NCI-H2081 (cell line): ENCODE measurements at places on chromosomes 6 and 20.
A peak's percentile ranks its signal among the peaks of the same experiment; 100 is the strongest.

- no peak for DNase-seq
These were observed 246.3 kb upstream of the PREP start for GRCh38 chr6:105649192-105649591.

GRCh38 chr20:63574156-63574828, at the start of gene HELZ2:
HELZ2 (minus strand) TSS chr20:63574239; CDS start chr20:63572385, 1,854 bp downstream.
- peak; percentile 34 for DNase-seq

DNA sequence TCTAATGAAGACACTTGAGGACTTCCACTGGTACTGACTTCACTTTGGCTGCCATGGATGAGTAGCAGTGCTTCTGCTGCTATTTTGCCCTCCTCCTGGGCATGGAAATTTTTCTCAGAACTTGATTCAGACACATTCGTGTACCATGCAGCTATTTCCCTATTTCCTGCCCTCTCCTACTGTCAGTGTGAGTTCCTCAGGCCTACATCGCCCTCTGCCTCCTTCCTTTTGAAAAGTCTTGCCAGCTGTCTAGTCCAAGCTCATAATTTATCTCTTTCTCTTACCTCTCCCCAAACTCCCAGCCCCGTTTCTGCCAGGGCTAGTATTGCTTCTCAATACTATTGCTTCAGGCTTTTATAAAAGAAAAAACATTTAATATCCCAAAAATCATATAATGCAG, 470.2 kb downstream of the ADGRB3 start:
- DNase-seq = no peak

DNA sequence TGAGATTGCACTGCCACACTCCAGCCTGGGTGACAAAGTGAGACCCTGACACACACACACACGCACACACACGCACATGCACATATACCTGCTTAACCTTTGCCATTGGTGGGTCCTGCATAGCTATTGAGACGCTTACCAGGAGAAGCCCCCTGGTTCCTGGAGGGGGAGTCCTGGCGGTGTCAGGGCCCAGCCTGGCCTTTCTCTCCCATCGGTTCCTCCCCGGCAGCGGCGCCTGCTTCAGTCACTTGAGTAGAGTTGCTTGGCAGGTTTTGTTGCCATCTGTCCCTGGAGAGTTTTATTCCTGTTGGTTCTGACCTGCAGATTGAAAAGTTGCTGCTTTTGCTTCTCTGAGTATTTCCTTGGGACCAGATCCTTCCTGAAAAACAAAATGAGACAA, 20.6 kb upstream of the FAM209A start:
- DNase-seq = no peak

GRCh38 chr6:86456821-86457220, 480.5 kb upstream of the HTR1E start:
- no peak for DNase-seq

- no peak for DNase-seq
These were observed 293.2 kb downstream of the QKI start for GRCh38 chr6:163707387-163708355.

DNA sequence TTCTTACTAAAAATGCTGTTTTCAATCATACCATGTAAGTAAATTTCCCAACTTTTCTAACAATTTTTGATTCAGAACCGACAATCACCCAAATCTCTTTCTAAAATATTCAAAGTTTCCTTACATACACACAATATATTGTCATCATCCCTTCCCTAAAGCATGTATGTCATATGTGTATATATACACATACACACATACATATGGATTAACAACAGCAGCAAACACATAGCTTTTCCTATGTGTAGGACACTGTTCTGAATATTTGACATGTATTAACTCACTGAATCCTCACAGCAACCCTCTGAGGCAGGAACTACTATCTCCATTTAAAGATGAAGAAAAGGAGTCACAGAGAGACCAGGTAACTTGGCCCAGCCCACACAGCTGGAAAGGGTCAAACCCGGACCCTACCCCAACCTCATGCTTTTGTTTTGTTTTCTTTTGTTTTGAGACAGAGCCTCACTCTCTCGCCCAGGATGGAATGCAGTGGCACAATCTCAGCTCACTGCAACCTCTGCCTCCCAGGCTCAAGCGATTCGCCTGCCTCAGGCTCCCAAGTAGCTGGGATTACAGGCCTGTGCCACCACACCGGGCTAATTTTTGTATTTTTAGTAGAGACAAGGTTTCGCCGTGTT, 7.2 kb downstream of the FYN start:
- DNase-seq = no peak

- no peak for DNase-seq
These were observed 69.3 kb upstream of the BLCAP start for GRCh38 chr20:37596890-37597536.

- DNase-seq = no peak
These were observed 19.8 kb downstream of the FKBP5 start for GRCh38 chr6:35668744-35669450.

- DNase-seq = no peak
These were observed 415.6 kb upstream of the BTBD3 start for GRCh38 chr20:11502061-11502460.

DNA sequence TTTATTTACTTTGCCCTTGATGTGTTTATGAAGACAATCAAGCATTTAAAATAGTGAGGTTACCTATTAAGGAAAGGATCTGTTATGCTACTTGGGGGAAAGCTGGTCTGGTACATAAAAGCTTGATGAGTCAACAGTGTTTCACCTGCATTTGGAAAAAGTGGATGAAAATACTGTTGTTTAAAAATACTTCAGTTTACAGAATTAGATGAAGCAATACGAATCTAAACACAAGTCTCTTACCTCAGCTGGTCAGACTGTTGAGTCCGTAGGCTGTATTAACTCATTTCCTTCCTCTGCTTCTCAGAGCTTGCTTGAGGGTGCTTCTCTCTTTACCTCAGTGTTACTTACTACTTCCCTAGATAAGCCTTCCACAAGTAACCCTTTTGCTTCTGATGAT, 36.1 kb downstream of the NKX2-4 start:
- no peak for DNase-seq

- DNase-seq = no peak
These were observed 41.7 kb downstream of the NEDD9 start for GRCh38 chr6:11190625-11191245.

- no peak for DNase-seq
These were observed 293.1 kb downstream of the CDH4 start for GRCh38 chr20:61544910-61545889.

GRCh38 chr20:17643531-17644188, 38.4 kb downstream of the RRBP1 start:
- DNase-seq = no peak

DNA sequence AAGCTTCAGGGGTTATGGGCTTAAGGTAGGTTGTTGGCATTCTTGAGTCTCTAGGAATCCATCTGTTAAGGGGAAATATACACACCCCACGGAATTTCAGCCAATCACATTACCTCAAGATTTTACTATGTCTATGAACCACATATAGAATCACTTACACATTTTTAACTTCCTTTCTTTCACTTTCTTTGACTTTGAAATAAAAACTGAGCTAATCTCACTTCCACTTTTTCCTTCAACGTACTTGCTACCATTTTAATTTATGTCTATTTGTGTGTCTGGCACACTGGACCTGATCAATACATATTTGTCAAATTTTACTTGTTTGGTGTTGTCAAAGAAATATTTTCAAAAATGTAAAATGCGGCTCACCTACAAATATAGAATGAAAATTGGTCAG, 545.4 kb upstream of the JAG1 start:
- DNase-seq = no peak

DNA sequence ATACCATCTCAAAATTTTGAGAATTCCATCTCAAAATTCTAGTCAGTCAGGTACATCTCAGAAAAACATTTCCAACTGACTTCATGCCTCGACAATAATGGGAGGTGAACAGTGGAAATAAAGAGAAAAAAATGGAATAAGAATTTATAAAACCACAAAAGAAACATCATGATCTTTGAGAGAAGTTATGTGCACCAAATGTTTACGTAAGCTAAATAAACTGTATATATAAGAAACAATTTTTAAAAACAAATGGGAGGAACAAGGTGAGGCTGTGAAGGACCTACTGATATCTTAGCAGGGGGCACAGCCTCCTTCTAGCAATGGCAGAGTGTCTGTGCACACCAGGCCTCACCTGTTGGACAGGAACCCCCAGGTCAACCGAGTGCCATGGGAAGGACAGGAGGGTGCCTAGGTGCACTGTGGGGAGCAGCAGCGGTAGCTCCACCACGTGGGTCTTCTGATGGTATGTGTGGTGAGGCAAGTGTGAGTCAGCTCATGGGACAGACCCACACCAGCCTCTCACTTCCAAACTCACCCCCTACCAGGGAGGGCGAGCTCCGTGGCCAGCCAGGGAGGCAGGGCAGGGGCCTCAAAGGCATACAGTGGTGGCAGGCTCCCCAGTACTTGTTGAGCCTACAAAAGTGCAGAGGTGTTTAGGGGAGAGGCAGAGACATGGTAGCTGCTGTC, 23.2 kb downstream of the DIDO1 start:
- no peak for DNase-seq

GRCh38 chr6:42443312-42444060, 8.2 kb downstream of the TRERF1 start:
- DNase-seq = no peak

GRCh38 chr6:150486048-150486447, 113.6 kb upstream of the PLEKHG1 start:
- no peak for DNase-seq

DNA sequence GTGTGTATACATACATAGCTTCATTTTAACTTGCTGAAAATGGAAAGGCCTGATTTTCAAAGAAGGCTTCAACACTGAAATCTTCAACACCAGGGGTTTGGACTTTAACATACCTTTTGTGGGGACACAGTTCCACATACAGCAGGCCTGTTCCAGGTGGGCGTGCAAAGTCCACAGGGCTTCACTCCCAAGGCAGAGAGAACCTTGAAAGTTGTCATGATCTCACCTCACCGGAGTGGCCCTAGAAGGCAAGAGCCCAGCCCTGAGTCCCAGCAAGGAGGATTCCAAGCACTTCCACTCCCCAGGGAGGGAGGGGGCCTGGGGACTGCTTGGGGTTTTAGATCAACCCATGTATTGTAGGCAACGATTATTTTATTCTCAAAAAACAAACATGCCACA, 47.2 kb downstream of the TMEM242 start:
- DNase-seq = no peak

DNA sequence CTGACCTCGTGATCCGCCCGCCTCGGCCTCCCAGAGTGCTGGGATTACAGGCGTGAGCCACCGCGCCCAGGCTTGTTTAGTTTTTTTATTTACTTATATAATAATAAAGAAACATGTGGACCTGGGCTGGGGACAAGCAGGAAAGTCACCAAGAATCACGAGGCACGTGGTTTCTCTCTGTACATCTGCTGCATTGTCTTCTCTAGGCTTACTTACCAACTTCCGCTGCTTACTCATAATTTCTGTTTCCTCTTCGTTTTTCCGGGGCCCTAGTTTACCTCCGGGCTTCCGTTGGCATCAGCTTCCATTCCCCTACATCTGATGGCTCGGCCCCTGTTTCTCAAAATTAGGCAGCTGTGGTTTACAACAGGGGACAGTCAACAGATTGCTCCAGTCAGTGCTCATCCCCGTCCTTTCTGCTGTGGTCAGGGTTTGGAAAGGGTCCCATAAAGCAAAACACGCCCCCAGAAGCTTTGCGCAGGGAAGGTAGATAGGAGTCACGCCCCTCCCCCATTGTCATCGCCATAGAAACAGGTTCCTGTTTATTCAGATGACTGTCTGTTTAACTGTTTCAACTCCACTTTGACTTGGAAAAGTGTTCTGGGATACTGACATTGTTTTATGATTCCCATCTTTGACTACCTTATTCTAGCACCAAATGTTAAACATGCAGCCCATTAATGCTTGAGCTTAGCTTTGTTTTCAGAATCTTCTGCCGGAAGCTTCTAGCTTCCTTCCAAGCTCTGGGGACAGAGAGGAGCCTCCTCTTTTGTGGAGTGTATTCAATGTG, 31.9 kb upstream of the TXLNB start:
- DNase-seq = no peak

GRCh38 chr6:16730738-16731477, 30.4 kb downstream of the ATXN1 start:
- DNase-seq = no peak

DNA sequence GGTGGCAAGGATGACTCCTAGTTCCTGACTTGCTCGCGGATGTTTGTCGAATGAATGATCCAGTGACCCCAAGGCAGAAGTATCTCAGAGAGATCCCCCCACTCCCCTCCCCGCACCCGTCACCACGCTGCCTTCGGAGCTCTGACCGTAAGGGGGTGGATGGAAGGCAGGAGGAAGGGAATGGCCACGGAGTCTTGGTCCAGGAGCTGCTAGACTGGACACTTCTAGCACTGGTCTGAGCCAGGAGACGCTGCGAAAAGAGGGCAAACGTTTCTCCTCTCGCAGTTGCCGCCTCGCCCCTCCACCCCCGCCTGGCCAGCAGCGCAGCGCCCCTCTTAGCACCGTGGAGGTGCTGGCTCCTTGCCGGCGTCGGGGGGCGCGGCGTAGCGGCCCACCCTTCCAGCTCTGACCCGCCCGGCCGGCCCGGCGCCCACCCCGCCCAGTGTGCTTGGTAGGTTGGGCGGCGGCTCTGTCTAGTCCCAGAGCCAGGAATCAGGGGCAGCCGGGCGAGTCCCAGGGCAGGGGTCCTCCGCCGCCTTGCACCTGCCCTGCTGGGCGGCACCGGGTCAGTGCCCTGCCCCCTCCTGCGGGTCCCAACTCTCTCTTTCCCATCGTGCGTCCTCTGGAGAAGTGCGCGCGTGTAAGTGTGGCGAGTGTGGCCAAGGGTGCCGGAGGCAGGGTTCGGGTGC, 2.4 kb upstream of the DBNDD2 start:
- no peak for DNase-seq

DNA sequence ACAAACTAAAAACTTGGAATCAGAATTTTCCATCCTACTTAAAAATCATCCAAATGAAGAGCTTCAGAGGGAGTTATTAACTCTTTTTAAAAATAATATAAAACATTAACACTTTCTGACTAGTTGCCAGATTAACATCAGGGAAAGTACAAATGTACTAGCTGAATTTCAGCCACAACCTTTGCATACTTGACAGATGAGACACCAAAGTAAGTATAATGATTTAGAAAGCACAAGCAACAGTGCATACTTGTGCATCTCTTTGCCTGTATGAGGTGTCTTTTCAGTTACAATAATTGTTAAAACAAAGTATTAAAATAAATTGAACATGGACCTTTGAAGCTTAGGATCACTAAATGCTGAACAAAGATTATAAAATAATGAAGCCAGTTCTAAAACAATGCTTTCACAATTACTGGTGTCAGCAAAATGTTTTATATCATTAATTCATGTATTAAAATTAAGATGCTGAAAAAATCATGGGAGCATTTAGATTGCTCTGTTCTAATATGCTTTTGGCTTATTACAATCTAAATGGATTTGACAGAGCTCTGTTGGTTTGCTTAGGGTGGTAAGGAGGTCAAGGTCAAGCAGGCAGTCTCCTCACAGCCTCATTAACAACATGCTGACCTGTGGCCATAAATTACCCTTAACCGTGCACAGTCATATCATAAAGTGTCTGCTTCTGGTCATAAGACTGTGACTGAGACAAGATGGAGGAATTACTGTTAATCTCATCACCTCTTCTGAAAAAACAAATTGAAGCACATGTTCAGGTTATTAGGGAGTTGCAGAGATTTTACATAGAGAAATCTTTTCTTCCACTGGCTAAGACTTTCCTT, 15.1 kb downstream of the RNF217 start:
- no peak for DNase-seq
